ENCODE measurements at places on chromosomes 16 and 17.

DNA sequence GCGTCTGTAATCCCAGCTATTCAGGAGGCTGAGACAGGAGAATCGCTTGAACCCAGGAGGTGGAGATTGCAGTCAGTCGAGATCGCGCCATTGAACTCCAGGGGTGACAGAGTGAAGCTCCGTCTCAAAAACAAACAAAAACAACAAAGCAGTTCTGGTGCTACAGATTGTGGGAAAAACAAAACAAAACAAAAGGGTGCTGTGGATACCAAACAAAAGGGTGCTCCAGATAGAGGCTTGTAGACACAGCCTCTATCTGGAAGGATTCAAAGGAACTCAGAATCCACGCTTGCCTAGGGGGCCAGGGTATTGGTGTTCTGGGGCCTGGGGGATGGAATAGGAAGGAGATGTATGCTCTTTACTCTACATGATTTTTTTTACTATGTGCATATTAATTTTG lies 2.5 kb downstream of the MYLK3 start:
- DNase-seq = no peak
- H3K27ac ChIP-seq = no peak overlapping the region
- peaks cover 4% of the 10 kb centered on the region for H3K27me3 ChIP-seq
- H3K36me3 ChIP-seq = no peaks in the 10 kb centered on the region

GRCh38 chr17:13833921-13834320 lies 232.2 kb upstream of the HS3ST3A1 start:
- H3K27ac ChIP-seq = no peak overlapping the region
- H3K4me1 ChIP-seq = no peaks in the 10 kb centered on the region
- H3K27me3 ChIP-seq = no peaks in the 10 kb centered on the region
- H3K4me3 ChIP-seq = no peak overlapping the region
- H3K36me3 ChIP-seq = no peaks in the 10 kb centered on the region

- DNase-seq = no peak
- H3K27ac ChIP-seq = no peak overlapping the region
- H3K27me3 ChIP-seq = no peaks in the 10 kb centered on the region
Measured at GRCh38 chr17:78269955-78270381, 38.5 kb downstream of the TMEM235 start.

DNA sequence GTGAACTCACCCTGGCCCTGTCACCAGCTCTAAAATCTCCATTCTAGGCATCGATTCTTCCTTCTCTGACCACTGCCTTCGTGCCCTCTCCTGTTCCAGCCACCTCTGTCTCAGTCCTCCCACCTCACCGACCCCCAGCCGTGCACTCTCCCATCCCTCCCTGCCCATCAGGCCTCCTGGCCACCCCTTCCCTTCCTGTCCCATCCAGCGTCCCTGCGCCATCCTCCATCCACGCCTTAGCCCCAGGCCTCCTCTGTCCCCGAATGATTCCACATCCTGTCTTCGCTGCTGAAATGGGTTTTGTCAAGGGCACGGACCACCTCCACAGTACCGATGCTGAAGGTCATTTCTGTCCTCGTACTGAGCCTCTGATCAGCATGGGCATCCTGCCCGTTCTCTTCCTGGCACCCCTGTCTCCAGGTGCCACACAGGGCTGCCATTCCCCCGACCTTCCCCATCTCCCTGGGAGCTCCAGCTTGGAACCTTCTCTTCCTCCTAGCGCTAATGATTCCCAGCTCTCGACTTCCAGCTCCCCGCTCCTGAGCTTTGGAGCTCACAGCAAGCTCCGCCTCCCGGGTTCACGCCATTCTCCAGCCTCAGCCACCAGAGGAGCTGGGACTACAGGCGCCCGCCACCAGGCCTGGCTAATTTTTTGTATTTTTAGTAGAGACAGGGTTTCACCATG lies 2.6 kb downstream of the TRIM65 start:
- H3K27me3 ChIP-seq = no peaks in the 10 kb centered on the region
- H3K4me1 ChIP-seq = peaks cover 28% of the 10 kb centered on the region
- no peak for DNase-seq
- H3K4me3 ChIP-seq = no peak overlapping the region
- H3K27ac ChIP-seq = no peak overlapping the region
- H3K36me3 ChIP-seq = peaks cover 10% of the 10 kb centered on the region

- DNase-seq = no peak
- no peaks in the 10 kb centered on the region for H3K4me1 ChIP-seq
- H3K27me3 ChIP-seq = no peaks in the 10 kb centered on the region
- no peaks in the 10 kb centered on the region for H3K36me3 ChIP-seq
- H3K27ac ChIP-seq = no peak overlapping the region
Measured at GRCh38 chr17:56313201-56313600, 159.9 kb downstream of the ANKFN1 start.

GRCh38 chr17:2028737-2029136 lies 1.2 kb upstream of the DPH1 start:
- H3K4me3 ChIP-seq = no peak overlapping the region
- H3K4me1 ChIP-seq = peaks cover 43% of the 10 kb centered on the region
- DNase-seq = no peak
- no peaks in the 10 kb centered on the region for H3K27me3 ChIP-seq
